Endothelial cell (in vitro differentiated cells): ENCODE measurements at places on chromosomes 3 and 15. TPM values are rescaled to one million over a fixed set of nuclear protein-coding genes. Genes with fewer than 3 reads are reported as not detected.

DNA sequence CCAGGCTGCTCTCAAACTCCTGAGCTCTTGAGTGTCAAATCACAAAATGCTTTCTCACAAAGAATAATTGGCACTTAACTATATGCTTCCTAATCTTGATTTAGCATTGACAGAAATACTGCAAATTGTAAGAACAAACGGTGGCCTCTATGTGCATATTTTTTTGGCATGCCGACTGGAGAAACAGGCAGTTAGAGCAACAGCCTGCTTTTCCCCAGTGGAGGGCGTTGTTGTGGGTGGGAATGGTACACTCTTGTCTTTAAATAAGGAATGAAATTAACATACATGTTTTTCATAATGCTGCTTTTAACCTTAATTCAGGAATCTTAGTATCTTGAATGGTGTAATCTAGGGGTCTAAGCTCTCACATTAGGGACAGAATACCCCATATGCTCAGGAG is 31.1 kb upstream of the SV2B start:
- no peak for DNase-seq

GRCh38 chr3:2595486-2595885 is 496.8 kb downstream of the CNTN4 start:
- no peak for DNase-seq

DNA sequence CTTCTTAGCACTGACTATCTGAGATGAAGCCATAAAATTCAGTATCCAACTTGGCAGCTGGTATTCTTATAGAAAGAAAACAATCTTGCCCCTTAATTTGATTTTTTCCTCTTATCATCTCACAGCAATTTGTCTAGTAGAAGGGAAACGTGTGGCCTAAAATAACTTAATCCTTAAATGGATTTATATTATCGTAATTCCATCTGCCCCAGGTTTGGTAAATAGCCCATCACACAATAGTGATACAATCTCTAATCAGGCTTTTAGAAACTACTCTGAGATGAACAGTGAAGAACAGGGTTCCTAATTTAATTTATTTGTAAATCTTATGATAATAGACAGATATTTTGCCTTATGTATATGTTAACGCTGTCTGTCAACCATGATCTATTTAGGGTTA is 24.8 kb downstream of the PEX5L start:
- no peak for DNase-seq

- no peak for DNase-seq
Measured at GRCh38 chr3:107368654-107369398, 8.4 kb upstream of the CCDC54 start.

The TRPM1 gene
- not detected for total RNA-seq

- no peak for DNase-seq
Measured at GRCh38 chr15:45668386-45668785, 33.6 kb downstream of the SQOR start.

GRCh38 chr3:132650153-132650552 is 9.5 kb downstream of the ACAD11 start:
- DNase-seq = no peak

The HYAL1 gene
- 1.6 TPM for total RNA-seq

The CRTC3 gene
- 27.1 TPM for total RNA-seq

GRCh38 chr15:29988701-29989100 is 94.1 kb upstream of the GOLGA8J start:
- DNase-seq = no peak

The KCNAB1 gene
- total RNA-seq = not detected

- no peak for DNase-seq
Measured at GRCh38 chr3:30073622-30074021, 532.8 kb upstream of the TGFBR2 start.

GRCh38 chr15:46410705-46411104 is 775.9 kb downstream of the SQOR start:
- no peak for DNase-seq

- DNase-seq = no peak
Measured at GRCh38 chr3:38582316-38582715, 67.2 kb downstream of the SCN5A start.

DNA sequence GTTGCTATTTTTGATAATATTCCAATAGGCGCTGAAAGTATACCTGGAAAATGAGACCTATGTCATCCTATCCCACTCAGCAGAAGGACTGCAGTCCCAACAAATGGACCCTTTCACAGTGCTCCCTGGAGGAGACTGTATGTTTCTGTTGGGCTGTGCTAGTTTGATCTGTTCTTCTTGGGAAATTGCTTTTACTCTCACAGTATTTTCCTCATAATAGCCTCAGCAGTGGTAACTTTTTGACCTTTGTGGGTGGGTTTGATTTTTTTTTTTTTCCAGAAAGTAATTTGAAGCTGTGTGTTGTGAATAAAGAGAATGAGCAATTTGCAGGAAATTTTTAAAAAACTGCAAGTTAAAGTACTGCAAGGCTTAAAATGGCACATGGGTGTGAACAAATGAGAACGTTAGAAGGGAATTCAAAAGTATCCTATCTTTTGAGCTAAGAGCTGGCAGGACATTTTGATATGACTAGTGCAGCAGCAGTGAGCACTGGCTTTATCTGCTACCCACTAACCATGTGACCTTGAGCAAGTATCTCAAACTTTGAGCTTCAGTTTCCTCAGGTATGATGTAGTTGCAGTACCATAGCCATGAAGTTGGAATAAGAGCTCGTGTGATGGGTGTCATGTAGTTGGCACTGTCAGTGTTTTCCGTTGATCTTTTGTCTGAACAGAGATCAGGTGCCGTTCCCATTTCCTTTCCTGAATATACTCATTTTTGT is 118.4 kb downstream of the ATG7 start:
- DNase-seq = no peak

The SH2D7 gene
- not detected for total RNA-seq

The ISL2 gene
- 1.4 TPM for total RNA-seq

DNA sequence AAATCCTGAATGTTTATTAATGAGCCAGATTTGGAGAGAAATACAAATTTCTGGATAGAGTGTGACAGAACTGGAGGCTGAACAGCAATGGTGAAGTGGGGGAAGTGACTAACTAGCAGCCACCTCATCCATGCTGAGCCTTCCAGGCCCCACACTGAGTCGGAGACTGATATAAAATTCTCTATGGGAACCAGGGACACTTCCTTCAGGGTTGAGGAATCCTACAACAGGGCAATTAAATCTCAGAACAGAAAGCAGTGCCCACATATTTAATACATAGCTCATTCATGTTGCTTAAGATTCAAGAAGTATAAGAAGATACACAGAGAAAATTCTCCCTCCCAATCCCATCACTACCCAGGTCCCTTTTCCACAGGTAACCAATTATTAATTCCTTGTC is 49.3 kb downstream of the HACD2 start:
- no peak for DNase-seq

- no peak for DNase-seq
Measured at GRCh38 chr15:95013381-95013780, 782.0 kb downstream of the MCTP2 start.

DNA sequence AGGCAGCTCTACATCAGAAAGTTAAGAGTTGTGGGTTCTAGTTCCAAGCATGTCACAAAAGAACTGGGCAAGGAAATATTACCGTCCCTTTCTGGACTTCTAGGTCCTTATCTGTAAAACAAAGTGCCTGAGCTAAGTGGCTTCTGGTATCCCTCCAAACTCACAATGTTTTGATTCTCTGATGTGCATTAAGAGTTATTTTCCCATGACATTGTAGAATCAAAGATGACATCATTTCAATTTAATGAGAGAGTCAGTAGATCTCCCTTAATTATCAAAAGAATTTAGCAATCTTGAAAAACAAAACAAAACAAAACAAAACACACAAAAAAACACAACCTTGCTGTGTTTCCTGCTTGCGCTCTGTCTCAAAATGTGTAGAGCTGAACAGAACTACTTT is 88.7 kb downstream of the DUT start:
- DNase-seq = no peak

DNA sequence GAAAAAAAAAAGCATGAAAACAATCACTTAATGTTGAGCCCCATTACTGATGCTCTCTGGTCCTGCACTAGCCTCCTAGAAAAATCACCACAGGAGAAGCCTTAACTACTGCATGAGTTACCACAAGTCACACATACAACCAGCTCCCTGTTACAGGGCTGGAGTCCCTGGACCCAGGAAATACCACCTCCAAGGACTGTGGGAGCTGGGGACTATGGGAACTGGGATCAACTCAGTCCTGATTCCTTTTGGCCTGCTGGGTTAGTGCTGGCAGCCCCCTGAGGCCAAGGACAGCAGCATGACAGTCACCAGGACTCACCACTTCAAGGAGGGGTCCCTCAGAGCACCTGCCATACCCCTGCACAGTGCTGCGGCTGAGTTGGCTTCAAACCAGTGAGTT is 559 bp downstream of the NR1I2 start:
- DNase-seq = no peak

DNA sequence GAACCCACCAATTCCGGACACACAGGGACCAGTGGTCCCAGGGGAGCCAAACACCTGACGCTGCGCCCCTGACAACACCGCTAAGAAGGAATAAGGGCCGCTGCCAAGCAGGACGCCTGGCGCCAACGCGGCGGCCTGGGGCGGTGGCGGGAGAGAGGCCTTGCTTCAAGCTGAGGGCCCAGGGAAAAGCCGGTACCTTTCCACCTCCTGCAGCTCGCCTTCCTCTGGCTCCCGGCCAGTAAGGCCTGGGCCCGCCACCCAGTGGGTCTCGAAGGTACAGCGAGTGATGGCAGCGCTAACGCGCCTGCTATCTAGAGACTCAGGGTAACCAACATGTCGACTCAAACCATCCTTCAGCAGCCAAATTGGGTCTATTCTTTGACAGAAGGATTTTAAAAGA is 1074.1 kb downstream of the SI start:
- no peak for DNase-seq

GRCh38 chr3:97971679-97972567 is at the start of gene RIOX2:
TSS of gene RIOX2 (minus strand) at chr3:97972431. CDS start at chr3:97967593, 4,838 bp downstream.
- peak; percentile 62 for DNase-seq

DNA sequence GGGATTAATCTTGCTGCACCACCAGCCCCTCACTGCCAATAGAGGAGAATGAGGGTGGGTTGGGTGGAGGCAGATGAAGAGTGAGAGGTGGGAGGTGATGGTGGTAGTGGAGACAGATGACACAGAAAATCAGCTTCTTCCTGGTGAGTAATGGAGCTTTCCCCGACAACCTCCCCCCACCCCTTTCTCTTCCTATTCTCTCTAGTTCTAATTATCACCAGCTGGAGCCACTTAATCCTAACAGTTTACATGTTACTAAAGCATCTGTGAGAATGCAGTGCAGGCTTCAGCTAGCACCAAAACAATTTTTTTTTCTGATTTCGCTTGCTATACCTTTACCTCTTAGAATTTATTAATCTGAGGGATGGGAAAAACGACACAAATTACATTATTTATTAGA is 116.1 kb upstream of the DNAJC19 start:
- DNase-seq = no peak

- peak; percentile 45 for DNase-seq
Measured at GRCh38 chr15:41881920-41882688, 11.7 kb downstream of the SPTBN5 start.

DNA sequence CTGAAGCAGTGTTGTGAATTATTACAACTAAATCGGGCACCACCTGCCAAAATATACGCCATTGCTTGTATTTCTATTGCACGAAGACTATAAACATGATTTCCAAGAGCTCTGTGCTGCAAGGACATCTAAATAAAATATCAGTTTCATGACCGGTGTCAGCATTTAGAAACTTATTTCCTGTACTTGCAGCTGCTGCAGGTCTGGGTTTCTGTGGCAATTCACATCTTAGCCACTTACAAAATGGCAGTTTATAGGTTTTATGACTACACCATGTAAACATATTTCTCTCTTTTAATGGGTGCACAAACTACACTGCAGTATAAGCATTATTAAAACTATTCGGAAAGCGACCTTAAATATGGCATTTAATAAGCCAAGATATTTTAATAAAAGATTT is 359.4 kb downstream of the VPS13C start:
- DNase-seq = no peak

The DNAH12 gene
- 0.85 TPM for total RNA-seq

GRCh38 chr3:48738144-48738536 is 21.1 kb upstream of the IP6K2 start:
- DNase-seq = no peak

GRCh38 chr3:145118303-145118702 is 1042.7 kb downstream of the PLOD2 start:
- no peak for DNase-seq

DNA sequence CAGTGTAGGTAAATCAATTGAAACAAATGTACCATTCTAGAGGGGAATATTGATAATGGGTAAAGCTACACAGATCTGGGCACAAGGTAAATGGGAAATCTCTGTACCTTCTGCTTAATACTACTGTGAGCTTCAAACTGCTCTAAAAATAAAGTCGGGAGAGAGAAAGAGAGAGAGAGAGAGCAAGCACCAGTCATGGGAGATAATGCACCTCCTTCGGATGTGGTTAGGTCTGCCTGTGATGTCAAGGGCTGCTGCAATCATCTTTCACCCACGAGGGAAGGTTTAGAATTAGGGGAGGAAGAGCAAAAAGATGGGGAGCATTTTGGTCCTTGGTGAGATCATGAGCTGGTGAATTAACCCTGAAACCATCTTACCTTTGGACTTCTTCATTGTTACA is 219.1 kb downstream of the ZNF385D start:
- DNase-seq = no peak

DNA sequence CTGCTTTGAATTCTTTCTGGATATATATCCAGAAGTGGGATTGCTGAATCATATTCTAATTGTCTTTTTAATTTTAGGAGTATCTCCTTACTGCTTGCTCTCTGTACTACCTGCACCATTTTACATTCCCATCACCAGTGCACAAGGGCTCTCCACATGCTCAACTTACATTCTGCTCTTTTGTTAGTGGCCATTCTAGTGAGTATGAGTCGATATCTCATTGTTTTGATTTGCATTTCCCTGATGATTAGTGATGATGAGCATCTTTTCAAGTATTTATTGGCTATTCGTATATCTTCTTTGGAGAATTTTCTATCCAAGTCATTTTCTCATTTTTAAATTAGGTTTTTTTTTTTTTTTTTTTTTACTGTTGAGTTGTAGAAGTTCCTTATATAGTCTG is 29.5 kb downstream of the PFN2 start:
- DNase-seq = no peak

DNA sequence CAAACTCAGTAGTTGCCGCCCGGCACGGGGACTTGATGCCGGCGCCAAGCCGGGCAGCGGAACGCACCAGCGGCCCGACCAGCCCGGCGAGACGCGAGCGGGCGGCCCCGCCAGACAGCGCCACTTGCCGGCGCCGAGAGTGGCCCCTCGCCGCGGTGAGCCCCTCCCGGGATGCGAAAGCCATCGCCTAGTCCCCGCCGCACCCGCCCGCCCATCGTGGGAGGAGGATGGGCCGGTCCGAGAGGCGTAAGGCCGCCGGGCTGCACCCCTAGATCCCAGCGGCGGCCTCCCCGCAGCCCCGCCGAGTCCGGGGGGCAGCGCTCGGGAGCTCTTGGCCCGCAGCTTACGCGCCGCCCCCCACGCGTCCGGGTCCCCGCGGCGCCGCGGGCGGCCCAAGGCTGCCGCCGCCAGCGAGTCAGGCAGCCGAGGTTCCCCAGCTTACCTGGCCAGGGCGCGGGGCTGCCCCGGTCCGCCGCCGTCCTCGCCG is 609 bp downstream of the GOLGA8A start:
- DNase-seq = peak; percentile 57

GRCh38 chr3:156413293-156413892 is 141.5 kb downstream of the SSR3 start:
- no peak for DNase-seq

The DNAJC19 gene
- 37.5 TPM for total RNA-seq

The PLA2G4D gene
- total RNA-seq = not detected
